ENCODE measurements at places on chromosomes 7 and 10. TPM values are rescaled to one million over a fixed set of nuclear protein-coding genes. Genes with fewer than 3 reads are reported as not detected.

GRCh38 chr10:61620506-61620905 is 42.2 kb upstream of the CABCOCO1 start:
- no peaks in the 10 kb centered on the region for H3K36me3 ChIP-seq
- no peak overlapping the region for H3K27ac ChIP-seq
- H3K4me3 ChIP-seq = no peak overlapping the region
- no peak for DNase-seq

DNA sequence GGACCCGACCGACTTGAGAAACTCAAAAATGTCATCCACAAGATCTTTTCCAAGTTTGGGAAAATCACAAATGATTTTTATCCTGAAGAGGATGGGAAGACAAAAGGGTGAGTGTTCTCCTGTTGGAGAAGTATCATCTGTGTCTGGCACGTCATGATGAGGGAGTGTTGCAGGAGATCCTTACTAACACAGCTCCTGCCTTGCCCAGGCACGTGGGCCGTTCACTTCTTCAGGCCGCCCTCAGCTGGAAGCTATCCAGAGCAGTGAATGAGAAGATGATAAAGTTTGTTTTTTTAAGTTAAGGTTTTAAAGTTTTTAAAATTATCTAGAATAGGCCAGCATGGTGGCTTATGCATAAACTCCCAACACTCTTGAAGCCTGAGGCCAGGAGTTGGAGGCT is 6.2 kb downstream of the EIF3B start:
- H3K27me3 ChIP-seq = no peaks in the 10 kb centered on the region
- H3K4me3 ChIP-seq = no peak overlapping the region
- no peak overlapping the region for H3K27ac ChIP-seq
- peaks cover 87% of the 10 kb centered on the region for H3K36me3 ChIP-seq

DNA sequence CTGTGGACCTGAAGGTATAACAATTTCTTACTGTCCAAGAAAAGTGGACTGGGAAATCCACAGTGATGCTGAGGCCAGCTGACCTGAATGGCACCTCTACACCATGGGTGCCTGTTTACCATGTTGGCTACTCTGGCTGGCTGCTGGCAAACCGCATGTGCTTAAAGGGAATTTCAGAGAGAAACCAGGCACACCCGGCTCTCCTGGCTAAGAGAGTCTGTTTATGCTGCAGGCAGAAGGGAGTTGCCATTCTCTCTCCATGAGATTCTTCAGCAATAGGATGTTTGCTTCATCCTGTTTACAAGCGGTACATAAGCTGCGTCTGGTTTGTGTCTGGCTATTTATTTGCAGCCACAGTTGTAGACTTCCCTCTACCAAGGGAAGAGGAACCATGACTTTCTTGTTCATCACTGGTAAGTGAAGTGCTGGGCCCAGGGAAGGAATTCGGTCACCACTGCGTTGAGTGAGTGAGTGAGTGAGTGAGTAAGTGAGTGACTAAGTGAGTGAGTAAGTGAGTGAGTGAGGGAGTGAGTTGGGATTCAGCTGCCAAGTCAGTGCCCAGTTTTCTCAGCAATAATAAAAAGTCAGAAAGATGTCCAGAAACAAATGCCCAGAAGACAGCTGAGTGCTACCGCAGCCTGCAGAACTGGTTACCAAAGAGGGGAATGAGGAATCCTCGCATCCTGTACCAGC is 90.4 kb downstream of the COBL start:
- H3K27me3 ChIP-seq = peaks cover 10% of the 10 kb centered on the region
- no peaks in the 10 kb centered on the region for H3K4me1 ChIP-seq
- no peak overlapping the region for H3K27ac ChIP-seq
- no peaks in the 10 kb centered on the region for H3K36me3 ChIP-seq
- H3K4me3 ChIP-seq = no peak overlapping the region

DNA sequence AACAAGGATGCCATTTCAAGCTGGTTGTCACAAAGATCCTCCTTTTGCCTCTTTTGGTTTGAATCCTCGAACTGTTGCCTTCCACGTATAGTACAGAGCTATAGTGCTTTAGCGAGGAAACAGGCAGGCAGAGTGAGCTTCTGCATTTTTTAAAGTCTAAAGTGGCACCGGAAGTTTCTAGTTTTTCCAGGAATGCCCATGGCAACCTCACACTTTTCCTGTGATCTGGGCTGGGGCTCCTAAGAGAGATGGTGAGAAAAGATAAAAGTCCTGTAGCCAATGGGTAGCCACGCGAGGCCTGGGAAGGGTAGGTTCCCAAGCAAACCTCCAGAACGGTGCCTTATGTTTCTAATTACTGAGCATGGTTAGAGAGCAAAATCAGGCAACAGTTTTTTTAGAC is 76.7 kb downstream of the CALD1 start:
- H3K27ac ChIP-seq = peak overlapping the region; percentile 37
- no peak overlapping the region for H3K4me3 ChIP-seq
- no peaks in the 10 kb centered on the region for H3K27me3 ChIP-seq
- DNase-seq = no peak

GRCh38 chr7:151449990-151450389 is 10.0 kb upstream of the CRYGN start:
- no peaks in the 10 kb centered on the region for H3K27me3 ChIP-seq
- no peaks in the 10 kb centered on the region for H3K36me3 ChIP-seq
- H3K27ac ChIP-seq = no peak overlapping the region
- H3K4me3 ChIP-seq = no peak overlapping the region
- DNase-seq = peak; percentile 41
- peaks cover 19% of the 10 kb centered on the region for H3K4me1 ChIP-seq

- H3K4me3 ChIP-seq = no peak overlapping the region
- no peaks in the 10 kb centered on the region for H3K4me1 ChIP-seq
- DNase-seq = no peak
- H3K27ac ChIP-seq = no peak overlapping the region
Measured at GRCh38 chr7:43559171-43559945, 23.6 kb upstream of the STK17A start.

DNA sequence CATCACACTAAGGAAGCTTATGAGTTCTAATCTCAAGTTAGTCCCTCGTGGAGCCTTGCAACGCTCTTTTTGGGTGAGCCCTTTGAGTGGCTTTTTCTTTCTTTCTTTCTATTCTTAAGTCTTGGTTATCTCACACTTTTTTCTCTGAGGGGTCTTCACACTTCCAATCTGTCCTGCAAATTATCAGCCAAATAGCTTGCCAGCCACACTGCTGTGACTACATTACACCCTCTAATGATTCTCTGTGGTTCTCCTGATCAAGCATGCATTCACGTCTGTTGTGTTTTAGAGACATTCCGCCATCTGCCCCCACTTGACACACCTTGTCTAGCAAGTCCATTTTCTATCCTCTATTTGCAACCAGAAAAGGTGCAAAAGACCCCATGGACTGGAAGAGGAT is 340.2 kb downstream of the THSD7A start:
- H3K4me1 ChIP-seq = no peaks in the 10 kb centered on the region
- no peak overlapping the region for H3K4me3 ChIP-seq
- no peaks in the 10 kb centered on the region for H3K36me3 ChIP-seq
- DNase-seq = no peak
- H3K27ac ChIP-seq = no peak overlapping the region

DNA sequence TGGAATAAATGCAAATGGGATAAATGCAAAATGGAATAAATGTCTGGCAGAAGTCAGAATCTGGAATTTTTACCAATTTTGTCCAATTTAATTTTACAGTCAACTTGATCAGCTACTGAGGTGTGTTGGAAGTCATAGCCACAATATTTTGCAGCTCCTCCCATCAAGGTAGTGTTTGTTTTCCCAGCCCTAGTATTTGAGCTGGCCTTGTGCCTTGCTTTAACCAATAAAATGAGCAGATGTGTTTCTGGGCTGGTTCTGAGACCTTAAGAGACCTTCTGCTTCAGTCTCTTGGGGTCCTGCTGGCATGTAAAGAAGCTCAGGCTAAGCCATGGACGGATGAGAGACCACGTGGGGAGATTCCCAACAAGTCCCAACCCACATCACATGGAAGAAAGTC is 42.7 kb upstream of the RSBN1L start:
- no peak overlapping the region for H3K27ac ChIP-seq
- no peak for DNase-seq

DNA sequence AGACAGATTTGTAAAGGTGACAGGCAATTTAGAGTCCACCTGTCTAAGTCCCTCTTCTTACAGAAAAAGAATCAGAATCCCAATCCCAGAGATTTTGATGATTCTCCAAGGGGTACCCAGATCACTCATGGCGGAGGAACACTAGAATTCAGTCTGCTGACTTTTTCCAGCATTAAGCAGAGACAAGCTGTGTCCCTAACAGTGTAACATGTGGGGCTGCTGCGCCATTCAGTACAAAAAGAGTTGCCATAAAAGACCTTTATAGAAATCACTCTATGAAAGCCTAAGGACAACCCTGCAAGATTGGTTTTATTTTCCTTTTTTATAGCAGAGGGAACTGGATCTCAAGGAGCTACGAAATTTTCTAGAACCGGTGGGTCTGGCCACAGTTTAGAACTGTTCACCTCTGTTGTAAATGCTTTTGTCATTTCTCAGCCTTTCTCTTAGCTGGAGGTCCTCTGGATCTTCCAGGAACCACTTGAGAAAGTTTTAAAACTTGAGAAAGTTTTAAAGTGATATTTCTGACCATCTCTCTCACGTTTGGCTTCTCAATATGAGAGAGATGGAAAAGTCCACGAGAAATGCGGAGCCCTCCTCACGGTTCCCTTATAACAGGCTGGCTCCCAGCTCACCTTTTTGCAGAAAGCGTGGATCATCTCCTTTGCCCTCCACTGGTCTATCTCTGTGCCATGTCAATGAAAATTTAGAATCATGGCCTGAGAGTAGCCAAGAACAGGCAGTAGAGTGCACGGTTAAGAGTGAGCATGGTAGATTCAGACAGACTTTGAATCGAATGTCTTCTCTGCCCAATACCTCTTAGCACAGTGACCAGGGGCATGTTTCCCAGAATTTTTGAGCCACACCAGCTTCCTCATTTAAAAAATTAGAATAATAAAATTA is 826 bp downstream of the GIMAP7 start:
- H3K27ac ChIP-seq = peak overlapping the region; percentile 87
- H3K4me1 ChIP-seq = peaks cover 14% of the 10 kb centered on the region
- peak overlapping the region; percentile 65 for H3K4me3 ChIP-seq

- no peaks in the 10 kb centered on the region for H3K4me1 ChIP-seq
- H3K27me3 ChIP-seq = no peaks in the 10 kb centered on the region
- no peak overlapping the region for H3K27ac ChIP-seq
- H3K4me3 ChIP-seq = no peak overlapping the region
- no peaks in the 10 kb centered on the region for H3K36me3 ChIP-seq
Measured at GRCh38 chr7:80450621-80451308, 61.1 kb downstream of the GNAT3 start.

GRCh38 chr7:16233517-16233916 is 187.8 kb downstream of the CRPPA start:
- H3K27me3 ChIP-seq = no peaks in the 10 kb centered on the region
- no peak overlapping the region for H3K27ac ChIP-seq
- no peak overlapping the region for H3K4me3 ChIP-seq
- no peaks in the 10 kb centered on the region for H3K4me1 ChIP-seq

CALD1 gene
- 42.4 TPM for polyA plus RNA-seq

PALD1 gene
- polyA plus RNA-seq = 7.7 TPM

MTURN gene
- polyA plus RNA-seq = 7.4 TPM

FZD1 gene
- 1.2 TPM for polyA plus RNA-seq

Data from spleen (tissue), 13 donors.